ENCODE measurements at places on chromosomes 11 and 22. TPM values are rescaled to one million over a fixed set of nuclear protein-coding genes. Genes with fewer than 3 reads are reported as not detected.

DNA sequence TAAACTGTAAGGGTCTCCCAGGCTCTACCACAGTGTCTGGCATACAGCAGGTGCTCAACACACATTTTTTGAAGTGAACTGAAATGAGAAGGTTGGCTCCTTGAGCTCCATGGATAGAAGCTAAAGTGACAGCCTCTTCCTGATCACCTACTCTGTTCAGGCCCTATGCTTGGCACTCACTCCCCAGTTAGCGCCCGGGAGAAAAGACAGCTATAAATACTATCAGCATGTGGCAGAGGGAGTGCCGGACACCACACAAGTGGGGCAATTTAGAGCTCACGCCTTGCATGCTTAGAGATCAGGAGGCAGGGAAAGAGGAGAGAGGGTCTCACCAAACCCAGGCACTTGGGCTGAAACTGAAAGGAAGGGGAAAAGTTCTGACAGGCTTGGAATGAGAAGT, 195.5 kb downstream of the BUD13 start:
- no peak for DNase-seq

The RCOR2 gene
- 1.1 TPM for total RNA-seq

The OTOG gene
- not detected for total RNA-seq

The RHOD gene
- 40.3 TPM for total RNA-seq
